Stimulated activated naive CD8-positive, alpha-beta T cell treated with anti-CD3 and anti-CD28 coated beads, Interleukin-15, Interleukin-2, amounts not matched to agents 100 U/mL and 50 U/mL, for 24 hours (primary cell): ENCODE measurements at places on chromosomes 12 and 14.
A peak's percentile ranks its signal among the peaks of the same experiment; 100 is the strongest.

GRCh38 chr12:102462795-102463465, 17.4 kb downstream of the IGF1 start:
- DNase-seq: no peak

DNA sequence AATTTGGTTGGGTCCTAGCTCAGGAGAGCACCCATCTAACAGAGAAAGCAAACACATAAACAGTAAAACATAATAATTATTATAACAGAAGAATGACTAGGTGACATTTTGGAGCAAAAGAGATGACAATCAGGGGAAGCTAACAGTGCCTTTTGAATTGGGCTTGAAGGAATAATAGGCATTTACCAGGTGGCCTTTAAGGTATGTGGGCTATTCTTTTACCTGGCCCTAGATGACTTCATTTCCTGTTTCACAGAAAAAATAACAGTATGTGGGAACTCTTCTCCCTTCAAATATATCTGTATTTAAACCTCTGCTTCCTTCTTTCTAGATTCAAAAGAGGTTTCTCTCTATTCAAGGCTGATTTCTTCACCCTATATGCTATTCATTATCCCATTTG, 3.8 kb downstream of the IRAK4 start:
- no peak for DNase-seq

- no peak for DNase-seq
Measured at GRCh38 chr14:74638966-74639365, 26.9 kb upstream of the LTBP2 start.

- DNase-seq: no peak
Measured at GRCh38 chr12:42281844-42282243, 43.8 kb upstream of the YAF2 start.

DNA sequence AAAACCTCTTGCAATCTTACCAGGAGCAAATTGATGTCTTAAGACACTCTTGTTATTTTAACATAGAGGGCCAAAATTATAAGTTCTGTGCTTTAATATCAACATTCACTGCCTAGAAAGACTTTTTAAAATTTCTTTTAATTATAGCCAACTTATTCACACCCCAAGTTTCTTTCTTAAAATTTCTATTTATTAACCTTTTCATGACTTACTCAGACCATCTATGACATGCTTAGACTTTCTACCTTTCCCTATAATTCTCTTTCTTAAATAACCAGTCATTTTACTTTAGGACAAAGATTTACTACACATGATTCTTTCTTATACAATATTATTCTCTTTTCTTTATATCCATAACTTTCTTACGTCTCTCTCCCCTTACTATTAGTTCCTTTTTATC, 220.4 kb downstream of the NUBPL start:
- no peak for DNase-seq

DNA sequence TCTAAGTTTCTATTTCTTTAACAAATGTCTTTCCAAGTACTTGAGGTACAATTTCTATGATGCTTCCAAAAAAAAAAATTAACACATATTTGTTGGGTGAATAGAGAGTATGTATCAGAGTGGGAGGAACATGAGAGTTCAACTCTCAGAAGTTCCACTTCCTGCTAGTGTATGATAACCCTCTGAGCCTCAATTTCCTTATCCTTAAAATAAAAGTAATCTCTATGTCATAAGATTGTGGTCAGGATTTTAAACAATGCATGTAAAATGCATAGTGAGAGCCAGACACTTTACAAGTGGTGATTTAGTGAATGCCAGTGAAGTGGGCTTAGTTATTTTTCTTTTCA, 270.3 kb upstream of the AMIGO2 start:
- no peak for DNase-seq

- no peak for DNase-seq
Measured at GRCh38 chr12:4665236-4665635, 16.3 kb downstream of the NDUFA9 start.

DNA sequence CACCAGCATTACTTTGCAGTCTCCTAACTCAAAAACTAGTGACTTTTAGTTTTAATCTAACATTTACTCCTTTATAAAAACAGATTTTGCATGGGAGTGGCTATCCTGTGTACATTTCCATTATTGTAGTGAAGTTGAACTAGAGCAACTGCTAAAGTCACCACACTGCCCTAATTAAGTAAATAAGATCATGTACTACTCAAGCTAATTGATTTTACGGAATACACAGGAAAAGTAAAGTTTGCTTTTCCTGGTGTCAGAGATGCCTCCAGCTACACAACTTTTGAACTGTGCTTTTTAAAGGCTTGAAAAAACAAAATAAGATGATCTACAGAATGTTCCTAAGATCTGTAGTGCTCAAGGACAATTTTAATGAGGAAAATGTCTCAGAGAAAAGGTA, 50.4 kb upstream of the ATP2A2 start:
- no peak for DNase-seq

DNA sequence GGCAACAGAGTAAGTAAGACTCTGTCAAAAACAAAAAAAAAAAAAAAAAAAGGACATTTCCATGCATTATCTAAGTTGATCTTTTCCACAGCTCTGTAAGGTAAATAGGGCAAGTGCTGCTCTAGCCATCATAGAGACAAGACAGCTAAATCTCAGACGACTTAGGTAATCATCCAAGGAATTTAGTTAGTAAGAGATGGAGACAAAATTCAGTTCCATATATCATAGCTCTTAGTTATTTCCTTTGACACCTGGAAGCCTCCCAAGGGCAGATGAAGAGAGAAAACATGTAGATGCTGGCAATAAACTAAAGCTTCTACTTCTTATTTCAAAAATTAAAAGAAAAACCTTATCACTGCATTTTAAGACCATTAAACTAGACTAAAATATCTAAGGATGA, 48.7 kb downstream of the ST8SIA1 start:
- DNase-seq: no peak

DNA sequence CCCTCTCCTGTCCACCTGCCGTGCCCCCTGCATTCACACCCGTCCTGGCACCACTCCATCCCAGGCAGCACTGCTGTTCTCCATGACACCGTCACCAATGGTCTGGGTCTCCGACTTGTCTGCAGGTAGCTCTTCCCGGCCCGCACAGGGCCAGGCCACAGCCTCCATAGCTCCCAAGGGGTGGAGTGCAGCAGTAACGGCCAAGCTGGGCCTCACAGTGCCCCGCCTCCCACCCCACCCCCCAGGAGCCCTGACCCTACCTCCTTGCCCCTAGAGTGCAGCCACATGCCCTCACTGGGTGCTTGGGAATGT, 12.9 kb downstream of the FBRSL1 start:
- DNase-seq: no peak

DNA sequence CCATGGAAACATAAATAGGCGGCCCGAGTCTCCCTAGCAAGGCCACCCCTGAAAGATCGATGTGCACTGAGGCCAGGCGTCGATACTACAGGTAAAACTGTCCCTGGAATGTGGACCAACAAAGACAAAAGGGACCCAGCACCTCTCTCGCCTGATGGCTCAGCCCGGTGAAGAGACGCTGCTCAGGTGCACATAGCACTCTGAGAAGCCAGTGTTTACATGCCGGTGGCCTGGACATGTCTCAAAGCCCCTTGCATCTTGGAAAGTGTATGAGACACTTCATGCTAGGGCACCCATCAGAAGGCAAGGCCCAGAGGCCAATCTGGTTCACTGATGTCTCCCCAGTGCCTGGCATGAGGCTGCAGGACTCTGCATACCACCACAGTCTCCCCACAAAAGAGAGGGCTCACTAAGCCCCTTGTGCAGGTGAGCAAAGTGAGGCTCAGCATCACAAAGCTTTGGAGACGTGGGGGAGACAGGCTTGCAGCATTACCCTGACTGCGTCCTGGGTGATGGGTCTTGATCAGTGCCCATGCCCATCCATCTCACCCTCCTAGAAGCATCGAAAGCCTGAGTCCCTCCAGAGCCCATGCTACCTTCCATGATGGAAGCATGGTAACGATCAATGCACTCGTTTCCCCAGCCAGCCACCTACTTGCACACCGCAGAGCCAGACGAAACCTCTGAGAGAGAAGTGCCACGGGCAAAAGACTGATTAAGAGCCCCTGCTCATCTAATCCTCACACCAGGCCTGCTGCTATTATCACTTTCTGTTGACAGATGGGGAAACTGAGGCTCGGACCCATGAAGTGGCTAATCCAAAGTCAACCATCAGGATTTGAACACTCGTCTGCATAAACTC, 16.1 kb downstream of the BCL11B start:
- DNase-seq: peak; percentile 11

DNA sequence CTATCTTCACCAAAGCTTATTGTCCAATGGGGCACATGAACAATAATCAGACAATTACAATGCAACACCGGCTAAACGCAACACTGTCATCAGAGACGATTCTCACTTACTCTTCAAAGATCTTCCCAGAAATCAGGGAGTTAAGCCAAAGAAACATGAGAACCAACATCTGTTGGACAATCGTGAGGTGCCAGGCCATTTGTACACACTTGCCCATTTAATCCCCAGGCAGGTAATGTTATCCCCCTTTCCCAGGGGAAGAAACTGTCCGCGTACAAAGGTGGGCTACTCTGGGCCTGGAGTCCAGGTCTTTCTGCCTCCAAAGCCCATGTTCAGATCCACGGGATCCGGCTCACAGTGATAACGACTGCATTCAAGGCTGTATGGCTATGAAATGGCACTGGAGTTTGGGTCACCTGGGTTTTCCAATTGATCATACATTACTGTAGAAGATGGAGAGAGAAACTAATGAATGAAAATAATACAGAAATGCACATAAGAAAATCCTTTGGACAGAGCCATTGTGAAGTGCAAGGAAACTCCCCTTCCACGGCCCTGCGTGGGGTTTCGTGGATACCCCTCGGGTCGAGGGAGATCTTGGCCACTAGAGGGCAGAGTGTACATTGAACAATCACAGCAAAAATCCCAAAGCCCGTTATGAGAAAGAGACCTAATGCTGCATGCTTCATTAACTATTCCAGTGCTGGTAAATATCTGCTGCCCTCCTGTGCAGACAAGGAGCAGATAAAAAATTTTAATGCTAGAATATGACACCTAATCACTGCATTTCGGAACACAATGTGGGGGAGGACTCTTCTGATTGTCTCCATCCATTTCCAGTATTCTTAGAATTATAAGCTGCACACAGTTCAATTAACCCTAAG, 111.4 kb downstream of the EGLN3 start:
- DNase-seq: peak; percentile 50

GRCh38 chr12:130117701-130118100, 44.6 kb upstream of the FZD10 start:
- DNase-seq: no peak

DNA sequence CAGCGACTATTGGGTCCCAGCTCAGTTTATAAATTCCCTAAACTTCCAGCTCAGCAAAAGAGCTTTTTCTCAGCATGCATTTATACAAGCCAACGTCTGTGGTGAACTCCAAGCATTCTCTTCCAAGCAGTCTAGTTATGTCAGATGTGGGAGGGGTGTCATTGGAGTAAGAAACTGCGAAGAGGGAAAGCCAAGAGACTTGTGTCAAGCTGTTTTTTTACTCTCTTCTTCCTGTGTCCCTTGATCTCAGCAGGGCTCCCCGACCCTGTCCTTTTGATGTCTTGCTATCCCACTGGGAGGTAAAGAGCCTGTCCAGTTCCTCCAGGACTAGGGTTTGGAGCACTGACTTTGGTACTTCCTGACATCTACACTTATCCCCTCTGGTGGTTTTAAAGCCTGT, 69.0 kb downstream of the PPM1H start:
- no peak for DNase-seq

DNA sequence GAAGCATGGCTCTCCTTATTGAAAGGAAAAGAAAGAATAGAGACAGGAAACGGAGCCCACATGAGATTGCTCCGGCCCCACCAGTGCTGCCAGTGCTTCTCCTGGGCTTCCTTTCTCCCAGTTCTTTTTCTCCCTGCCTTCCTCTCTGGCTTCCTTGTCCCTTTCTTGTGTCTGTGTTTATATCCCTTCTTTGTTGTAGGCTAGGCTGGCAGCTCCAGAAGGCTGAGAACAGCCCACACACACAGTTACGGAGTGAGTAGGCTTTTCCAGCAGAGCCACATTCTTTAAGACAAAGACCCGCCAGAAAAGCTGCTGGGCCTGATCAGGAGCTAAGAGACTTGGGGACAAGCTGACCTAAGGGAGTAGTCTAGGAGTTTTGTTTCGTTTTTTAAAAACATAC, 13.0 kb downstream of the CIPC start:
- DNase-seq: no peak

- no peak for DNase-seq
Measured at GRCh38 chr14:101980700-101981099, 16.3 kb downstream of the DYNC1H1 start.

- peak; percentile 57 for DNase-seq
Measured at GRCh38 chr12:49750027-49750995, 9.0 kb downstream of the TMBIM6 start.

GRCh38 chr12:56688846-56689109, 694 bp upstream of the PTGES3 start:
- no peak for DNase-seq

- no peak for DNase-seq
Measured at GRCh38 chr12:71873821-71874220, 34.3 kb downstream of the TBC1D15 start.

- no peak for DNase-seq
Measured at GRCh38 chr12:14993117-14993516, 20.3 kb downstream of the PDE6H start.

DNA sequence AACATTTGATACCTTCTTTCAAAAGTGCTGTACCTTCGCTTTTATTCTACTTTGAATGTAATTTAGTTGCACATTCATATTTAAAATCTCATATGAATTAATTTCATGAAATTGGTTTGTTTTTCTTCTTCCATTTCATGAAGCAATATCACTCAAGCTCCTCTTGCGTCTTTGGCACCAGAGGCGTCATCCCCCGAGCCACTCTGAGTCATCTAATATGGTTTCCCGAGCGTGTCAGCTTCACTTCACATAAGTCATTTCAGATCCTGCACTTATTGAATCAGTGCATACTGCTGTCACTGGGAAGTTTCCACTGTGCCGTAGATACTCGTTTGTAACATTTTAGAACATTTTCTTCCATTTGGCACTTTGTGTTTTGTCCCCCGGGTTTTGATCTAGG, 105.6 kb downstream of the SLC25A47 start:
- no peak for DNase-seq

GRCh38 chr12:98224584-98225221, 290.7 kb upstream of the TMPO start:
- no peak for DNase-seq

- DNase-seq: no peak
Measured at GRCh38 chr14:92886337-92886736, 36.6 kb upstream of the CHGA start.

GRCh38 chr14:41743140-41743539, 136.5 kb downstream of the LRFN5 start:
- DNase-seq: no peak
